ENCODE measurements at places on chromosomes 7 and 10. TPM values are rescaled to one million over a fixed set of nuclear protein-coding genes. Genes with fewer than 3 reads are reported as not detected.

GRCh38 chr7:103592187-103592586 is 146.2 kb upstream of the SLC26A5 start:
- no peak for DNase-seq
- H3K4me1 ChIP-seq = no peaks in the 10 kb centered on the region
- H3K27me3 ChIP-seq = no peaks in the 10 kb centered on the region
- H3K36me3 ChIP-seq = no peaks in the 10 kb centered on the region

DNA sequence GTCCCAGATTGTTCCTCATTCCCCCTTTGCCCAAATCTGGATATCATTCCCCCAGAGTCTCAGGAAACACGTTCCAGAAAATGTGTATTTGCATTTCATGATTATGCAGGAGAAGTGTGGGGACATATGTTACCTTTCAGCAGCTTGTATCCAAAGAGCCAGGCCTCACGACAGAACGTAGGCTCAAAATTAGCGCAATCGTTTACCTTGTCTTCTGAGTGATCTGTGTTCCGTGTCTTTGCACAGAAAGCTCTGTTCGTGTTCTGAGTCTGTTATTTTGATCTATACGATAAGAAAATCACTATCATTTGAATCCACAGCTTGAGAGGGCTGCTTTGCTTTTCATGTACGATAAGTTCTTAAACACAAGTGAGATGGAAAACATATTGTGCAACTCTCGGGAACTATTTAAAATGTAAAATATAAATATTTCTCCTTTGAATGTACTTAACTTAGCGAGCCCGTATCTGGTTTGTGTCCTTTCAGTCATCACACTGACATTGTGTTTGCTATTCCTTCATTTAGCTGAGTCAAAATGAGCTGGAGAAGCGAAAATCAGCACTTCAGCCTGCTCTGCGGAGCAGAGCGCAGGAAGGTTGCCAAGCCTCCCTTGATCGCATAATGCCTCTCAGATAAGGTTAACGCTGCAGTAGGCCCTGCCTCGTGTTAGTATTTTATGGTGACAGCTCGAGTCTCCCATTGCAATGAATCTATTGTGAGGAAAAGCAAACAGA is 80.2 kb upstream of the CACNB2 start:
- H3K27ac ChIP-seq = no peak overlapping the region
- H3K27me3 ChIP-seq = no peaks in the 10 kb centered on the region
- no peaks in the 10 kb centered on the region for H3K36me3 ChIP-seq
- DNase-seq = no peak

DNA sequence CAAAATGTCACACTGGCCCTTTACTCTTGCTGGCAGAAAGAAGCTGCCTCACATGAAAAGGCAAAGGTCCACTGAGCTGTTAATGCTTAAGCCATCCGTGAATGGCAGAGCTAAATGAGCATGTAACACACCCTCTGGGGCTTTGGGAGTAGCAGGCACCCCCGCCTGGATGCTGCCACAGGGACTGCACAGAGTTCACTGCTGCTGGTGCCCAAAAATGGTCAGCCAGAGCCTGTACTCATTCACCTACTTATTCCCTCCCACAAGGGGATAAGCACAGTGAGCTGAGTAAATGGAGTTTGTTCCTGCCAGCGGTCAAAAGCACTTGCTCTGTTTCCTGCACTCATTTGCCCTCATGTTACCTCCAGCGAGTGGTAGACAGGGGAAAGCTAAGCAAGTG is 374.0 kb upstream of the STEAP1 start:
- no peaks in the 10 kb centered on the region for H3K36me3 ChIP-seq
- no peak overlapping the region for H3K27ac ChIP-seq
- DNase-seq = no peak
- H3K4me1 ChIP-seq = no peaks in the 10 kb centered on the region
- no peaks in the 10 kb centered on the region for H3K27me3 ChIP-seq

DNA sequence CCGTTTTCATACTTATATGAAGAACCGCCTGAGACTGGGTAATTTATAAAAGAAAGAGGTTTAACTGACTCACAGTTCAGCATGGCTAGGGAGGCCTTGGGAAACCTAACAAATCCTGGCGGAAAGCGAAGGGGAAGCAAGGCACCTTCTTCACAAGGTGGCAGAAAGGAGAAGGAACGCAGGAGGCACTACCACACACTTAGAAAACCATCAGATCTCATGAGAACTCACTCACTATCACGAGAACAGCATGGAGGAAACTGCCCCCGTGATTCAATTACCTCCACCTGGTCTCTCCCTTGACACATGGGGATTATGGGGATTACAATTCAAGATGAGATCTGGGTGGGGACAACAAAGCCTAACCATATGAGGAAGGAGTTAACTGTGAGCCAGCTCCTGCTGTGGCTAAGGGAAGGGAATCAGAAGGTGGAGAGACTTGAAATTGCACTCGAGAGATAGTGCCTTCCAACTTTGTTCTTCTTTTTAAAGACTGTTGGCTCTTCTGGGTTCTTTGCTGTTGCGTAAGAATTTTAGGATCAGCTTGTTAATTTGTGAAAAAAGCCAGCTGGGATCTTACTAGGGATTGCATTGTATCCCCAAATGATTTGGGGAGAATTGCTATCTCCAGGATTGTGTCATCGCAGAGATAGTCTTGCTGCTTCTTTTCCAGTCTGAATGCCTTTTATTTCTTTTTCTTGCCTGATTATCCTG is 21.0 kb downstream of the OPTN start:
- no peaks in the 10 kb centered on the region for H3K27me3 ChIP-seq
- H3K4me3 ChIP-seq = no peak overlapping the region
- peaks cover 86% of the 10 kb centered on the region for H3K36me3 ChIP-seq

- H3K27me3 ChIP-seq = no peaks in the 10 kb centered on the region
- H3K4me1 ChIP-seq = no peaks in the 10 kb centered on the region
- DNase-seq = no peak
Observed at GRCh38 chr7:40542982-40543741, 408.4 kb downstream of the SUGCT start.

GRCh38 chr7:156604311-156604710 is 36.3 kb upstream of the RNF32 start:
- H3K36me3 ChIP-seq = no peaks in the 10 kb centered on the region
- no peak for DNase-seq
- H3K27me3 ChIP-seq = peaks cover 21% of the 10 kb centered on the region
- no peak overlapping the region for H3K27ac ChIP-seq
- H3K4me3 ChIP-seq = no peak overlapping the region

DNA sequence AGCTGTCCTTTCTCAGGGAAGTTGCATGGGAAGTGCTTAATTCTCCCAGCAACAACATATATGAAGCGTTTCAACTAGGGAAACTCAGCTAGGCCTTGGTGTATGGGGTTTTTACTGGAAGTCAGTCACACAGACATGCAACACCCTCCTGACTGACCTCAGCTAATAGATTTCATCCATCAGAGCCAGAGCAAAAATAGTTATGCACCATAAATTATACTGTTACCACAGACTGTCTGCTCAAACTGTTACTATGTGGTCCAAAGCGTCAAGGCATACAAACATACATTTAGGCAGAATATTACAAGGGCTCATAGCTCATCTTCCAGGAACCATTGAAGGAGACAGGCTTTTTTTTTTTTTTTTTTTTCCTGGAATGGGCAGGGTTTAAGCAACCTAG is 417.9 kb downstream of the ANKRD7 start:
- DNase-seq = no peak
- no peaks in the 10 kb centered on the region for H3K27me3 ChIP-seq
- no peak overlapping the region for H3K4me3 ChIP-seq
- H3K36me3 ChIP-seq = no peaks in the 10 kb centered on the region
- no peaks in the 10 kb centered on the region for H3K4me1 ChIP-seq

DNA sequence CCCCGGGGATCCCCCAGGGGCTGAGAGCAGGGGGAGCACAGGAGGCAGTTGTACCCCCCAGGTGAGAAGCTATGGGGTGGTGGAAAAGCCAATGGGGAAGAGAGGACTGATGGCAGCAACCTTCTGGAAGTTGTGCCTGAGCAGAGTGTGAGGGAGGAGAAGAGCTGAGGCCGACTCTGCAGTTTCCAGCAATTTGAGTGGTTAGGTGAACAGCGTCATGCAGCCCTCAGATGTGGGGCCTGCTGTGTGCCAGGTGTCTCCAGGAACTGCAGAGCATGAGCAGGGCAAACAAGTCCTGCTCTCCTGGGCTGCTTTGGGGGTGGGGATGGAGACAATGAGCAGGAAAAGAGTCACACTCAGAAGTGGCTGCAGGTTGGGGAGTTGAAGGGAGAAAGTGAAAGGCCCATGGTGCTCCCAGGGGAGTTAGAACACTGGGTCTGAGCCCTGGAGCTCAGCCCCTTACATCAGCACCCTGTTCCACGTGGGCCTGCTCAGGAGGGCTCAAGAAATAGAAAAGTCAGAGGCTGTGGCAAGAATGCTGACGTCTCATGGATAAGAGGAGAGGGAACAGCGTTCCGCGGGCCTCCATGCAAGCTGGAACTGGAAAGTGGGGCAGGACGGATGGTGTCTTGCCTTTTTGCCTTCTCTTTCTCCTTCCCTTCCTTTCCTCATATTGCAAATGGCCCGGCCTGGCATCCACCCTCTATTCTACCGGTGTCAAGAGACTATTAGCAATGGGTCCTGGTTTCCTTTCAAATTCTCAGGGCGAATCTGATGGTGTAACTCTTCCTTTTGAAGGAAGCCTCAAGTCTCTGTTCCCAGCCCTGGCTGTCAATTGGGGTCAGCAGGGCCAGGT is 4.0 kb upstream of the AFAP1L2 start:
- no peak overlapping the region for H3K4me3 ChIP-seq
- H3K27me3 ChIP-seq = peaks cover 23% of the 10 kb centered on the region

- peaks cover 31% of the 10 kb centered on the region for H3K4me1 ChIP-seq
- H3K36me3 ChIP-seq = peaks cover 4% of the 10 kb centered on the region
- peaks cover 9% of the 10 kb centered on the region for H3K27me3 ChIP-seq
- DNase-seq = no peak
- H3K27ac ChIP-seq = no peak overlapping the region
- no peak overlapping the region for H3K4me3 ChIP-seq
Observed at GRCh38 chr7:149237502-149237901, 1.9 kb upstream of the ZNF212 start.

DNA sequence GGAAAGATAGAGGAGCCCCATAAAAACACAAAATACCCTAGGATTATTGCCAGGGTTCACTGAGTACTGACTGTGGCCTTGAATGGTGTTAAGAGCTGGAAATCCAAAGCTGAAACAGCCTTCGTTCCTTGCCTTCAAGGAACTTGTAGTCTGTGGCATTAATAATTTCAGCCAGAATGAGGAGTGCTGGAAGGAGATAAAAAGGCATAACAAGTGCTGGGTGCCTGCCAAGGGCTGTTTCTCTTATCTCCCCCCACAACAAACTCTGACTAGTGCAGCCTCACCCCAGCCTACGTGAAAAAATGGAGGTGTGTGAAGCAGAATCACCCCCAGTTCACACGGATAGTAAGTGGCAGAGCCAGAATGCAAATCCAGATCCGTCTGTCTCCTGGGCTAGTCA is 199.1 kb upstream of the LYZL2 start:
- no peak overlapping the region for H3K4me3 ChIP-seq
- no peak overlapping the region for H3K27ac ChIP-seq
- no peaks in the 10 kb centered on the region for H3K36me3 ChIP-seq
- DNase-seq = no peak
- peaks cover 12% of the 10 kb centered on the region for H3K27me3 ChIP-seq

DNA sequence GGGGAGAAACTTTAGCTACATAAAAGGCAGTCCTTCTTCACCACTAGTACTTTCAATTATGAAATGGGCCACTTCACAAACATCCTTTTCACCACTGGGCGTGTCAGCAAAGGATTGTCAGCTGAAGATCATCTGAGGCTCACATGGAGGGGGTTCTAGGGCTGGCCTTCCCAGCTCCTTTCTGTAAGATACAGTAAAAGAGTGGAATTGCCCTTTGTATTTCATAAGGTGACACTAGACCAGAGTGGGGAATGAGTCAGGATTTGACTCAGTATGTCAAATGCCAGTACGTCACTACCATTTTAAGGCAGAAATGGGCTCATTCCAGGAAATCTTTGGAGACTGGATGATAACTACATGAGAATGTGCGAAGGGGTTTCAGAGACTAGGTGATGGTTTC is 21.2 kb upstream of the BLOC1S2 start:
- H3K27ac ChIP-seq = no peak overlapping the region
- H3K4me1 ChIP-seq = no peaks in the 10 kb centered on the region
- no peaks in the 10 kb centered on the region for H3K36me3 ChIP-seq
- no peak overlapping the region for H3K4me3 ChIP-seq
- H3K27me3 ChIP-seq = peaks cover 45% of the 10 kb centered on the region

DNA sequence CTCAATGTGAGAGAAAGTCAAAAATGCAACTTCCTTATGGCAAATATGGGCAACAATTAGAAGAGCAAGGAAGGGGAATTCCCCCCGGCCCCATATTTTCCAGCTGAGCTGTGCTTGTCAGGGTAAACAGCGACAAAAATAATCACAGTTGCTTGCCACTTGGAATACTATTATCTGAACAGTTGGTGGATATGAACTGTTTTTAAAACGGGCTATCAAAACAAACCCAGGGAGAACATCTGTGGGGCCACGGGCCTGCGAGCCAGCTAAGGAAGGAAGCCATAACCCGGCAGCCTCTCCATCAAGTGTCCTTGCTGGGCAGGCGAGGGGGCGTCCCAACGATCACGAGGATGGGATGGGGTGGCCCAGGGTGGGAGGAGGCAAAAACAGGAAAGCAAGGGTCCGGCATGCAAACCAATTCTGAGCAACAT is 228.4 kb downstream of the ARHGAP12 start:
- DNase-seq = no peak
- H3K27me3 ChIP-seq = peaks cover 2% of the 10 kb centered on the region
- H3K4me1 ChIP-seq = peaks cover 29% of the 10 kb centered on the region

- H3K27ac ChIP-seq = no peak overlapping the region
- H3K36me3 ChIP-seq = no peaks in the 10 kb centered on the region
- peaks cover 5% of the 10 kb centered on the region for H3K4me1 ChIP-seq
- H3K27me3 ChIP-seq = peaks cover 2% of the 10 kb centered on the region
- no peak overlapping the region for H3K4me3 ChIP-seq
Observed at GRCh38 chr10:79223091-79224048, 123.9 kb upstream of the PPIF start.

DNA sequence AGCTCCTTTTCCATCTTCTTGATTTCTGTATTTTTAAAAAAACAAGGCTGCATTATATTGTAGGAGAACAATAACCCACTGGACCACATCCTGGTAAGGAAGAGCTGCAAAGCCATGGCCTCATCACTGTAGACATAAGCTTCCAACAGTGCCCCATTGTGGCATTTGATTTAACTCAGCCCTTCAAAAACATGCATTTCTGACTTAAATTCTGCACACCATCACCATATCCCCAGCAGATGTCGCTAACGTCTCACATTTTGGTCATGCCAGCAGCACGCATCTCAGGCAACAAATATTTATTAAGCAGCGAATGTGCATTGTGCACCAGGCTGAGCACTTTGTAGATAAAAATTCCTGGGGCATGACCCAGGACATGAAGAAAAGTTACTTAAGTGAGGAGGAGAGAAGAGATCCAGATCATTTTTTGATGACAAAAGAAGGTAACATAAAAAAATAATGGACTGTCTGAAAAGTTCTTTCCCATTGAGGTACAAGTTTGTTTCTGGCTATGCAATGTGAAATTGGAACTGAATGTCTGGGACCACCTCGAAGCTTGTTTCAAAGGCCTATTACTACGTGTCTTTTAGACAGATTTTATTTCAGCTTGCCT is 164.6 kb upstream of the CDCA7L start:
- H3K36me3 ChIP-seq = no peaks in the 10 kb centered on the region
- H3K27me3 ChIP-seq = no peaks in the 10 kb centered on the region
- no peaks in the 10 kb centered on the region for H3K4me1 ChIP-seq
- H3K27ac ChIP-seq = no peak overlapping the region
- H3K4me3 ChIP-seq = no peak overlapping the region

FAM24B gene
- 7.3 TPM for total RNA-seq

C10orf62 gene
- not detected for total RNA-seq

CYP2E1 gene
- total RNA-seq = 0.64 TPM

ERVW-1 gene
- total RNA-seq = not detected

EZH2 gene
- total RNA-seq = 19.6 TPM

RUFY2 gene
- total RNA-seq = 23.1 TPM

MEST gene
- total RNA-seq = 8.1 TPM

Data from activated B cell treated with CpG ODN at 0.5 μM for 24 hours (primary cell).